ENCODE measurements at places on chromosomes 1 and 21.
A peak's percentile ranks its signal among the peaks of the same experiment; 100 is the strongest.

GRCh38 chr1:231177936-231178335 is 16.1 kb downstream of the TRIM67 start:
- no peak for DNase-seq

GRCh38 chr1:168772428-168773060 is 43.5 kb upstream of the DPT start:
- DNase-seq, result no peak

- DNase-seq, result no peak
These were observed 27.0 kb upstream of the SDHB start for GRCh38 chr1:17080880-17081279.

GRCh38 chr1:216766633-216767327 is 43.6 kb upstream of the ESRRG start:
- DNase-seq, result no peak

DNA sequence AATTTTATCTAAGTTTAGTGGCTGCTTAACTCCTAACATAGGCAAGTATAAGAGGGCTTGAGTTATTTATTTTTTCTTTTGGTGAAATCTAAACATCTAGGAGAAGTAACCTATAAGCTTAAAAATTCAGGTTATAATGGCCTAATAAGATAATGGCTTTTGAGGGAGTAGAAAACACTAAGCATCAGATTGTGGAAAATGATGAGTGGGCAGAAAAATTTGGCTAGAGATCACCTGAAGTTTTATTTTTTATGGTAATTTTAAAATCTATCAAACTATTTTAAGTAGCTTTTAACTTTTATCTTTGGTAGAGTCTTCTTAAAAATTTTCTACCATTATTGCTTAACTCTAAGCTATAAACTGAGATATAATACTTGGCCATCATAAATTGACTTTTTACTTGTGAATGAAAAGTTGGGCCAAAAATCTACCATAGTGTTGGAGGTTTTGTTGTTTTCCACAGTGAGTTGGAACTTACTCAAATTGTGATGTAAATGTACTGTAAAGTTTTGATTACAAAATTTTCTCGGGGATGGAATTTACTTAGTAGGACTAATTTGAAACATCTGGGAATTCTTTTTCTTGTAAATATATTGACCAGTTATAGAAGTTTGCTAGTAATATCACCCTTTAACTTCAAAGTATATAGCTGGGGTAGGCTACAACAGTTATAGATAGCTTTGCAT is 63.9 kb downstream of the USP25 start:
- DNase-seq, result no peak

- no peak for DNase-seq
These were observed 83.3 kb downstream of the MPZL1 start for GRCh38 chr1:167805041-167805556.

DNA sequence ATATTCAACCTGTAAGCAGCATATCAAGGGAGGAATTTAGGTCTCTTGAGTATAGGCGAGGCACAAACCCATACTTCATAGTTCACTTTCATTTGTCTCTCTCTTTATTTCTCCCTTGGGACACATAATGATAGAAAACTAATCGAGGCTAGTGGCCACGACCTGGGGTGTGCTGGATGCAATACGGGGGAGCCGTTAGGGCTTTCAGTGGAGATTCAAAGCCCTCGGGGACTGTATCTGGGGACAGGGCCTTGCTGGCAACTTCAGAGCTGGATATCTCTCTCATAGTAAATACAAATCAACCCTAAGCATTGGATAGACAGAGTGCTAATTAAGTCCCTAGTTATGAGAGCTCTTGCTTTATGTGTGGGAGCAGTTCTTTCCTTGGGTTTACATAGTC is 36.9 kb upstream of the SLC22A15 start:
- no peak for DNase-seq

GRCh38 chr1:70720109-70720508 is 309.0 kb downstream of the CTH start:
- DNase-seq, result no peak

DNA sequence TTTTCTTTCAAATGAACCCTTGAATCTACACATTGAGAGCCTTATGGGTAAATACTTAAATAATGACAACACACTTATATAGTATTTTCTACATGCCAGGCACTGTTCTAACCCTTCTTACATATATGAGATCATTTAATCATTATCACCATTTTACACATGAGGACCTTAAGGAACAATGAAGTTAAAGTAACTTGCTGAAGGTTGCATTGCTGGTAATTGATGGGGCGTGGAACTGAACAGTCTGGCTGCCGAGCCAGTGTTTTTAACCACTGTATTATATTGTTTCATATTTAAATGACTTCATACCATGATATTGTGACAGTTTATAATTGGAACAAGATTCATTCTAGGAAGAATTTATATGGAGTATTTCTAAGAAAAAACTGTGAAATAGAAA is 111.9 kb upstream of the TENT5C start:
- no peak for DNase-seq

GRCh38 chr1:7049913-7050625 is 264.8 kb downstream of the CAMTA1 start:
- DNase-seq, result no peak

GRCh38 chr1:45437323-45437722 is 53.6 kb downstream of the TESK2 start:
- DNase-seq, result no peak

DNA sequence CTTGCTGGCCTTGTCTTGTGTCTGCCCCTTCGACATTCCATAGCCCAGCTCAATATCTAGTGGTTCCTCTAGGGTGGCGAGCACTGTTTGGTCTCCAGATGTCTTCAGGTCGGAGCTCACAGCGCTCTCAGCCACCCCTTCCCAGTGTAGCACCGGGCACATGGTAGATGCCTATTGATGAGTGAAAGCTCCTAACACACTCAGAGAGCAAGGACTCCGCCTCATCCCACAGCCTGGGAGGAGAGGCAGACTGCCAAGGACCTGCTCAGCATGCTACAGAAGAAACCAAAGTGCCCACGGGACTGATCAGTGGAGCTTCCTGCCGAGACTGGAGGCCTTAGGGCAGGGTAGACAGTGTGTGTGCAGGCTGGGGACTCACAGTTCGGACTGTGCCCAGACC is 10.9 kb downstream of the PCSK9 start:
- no peak for DNase-seq

DNA sequence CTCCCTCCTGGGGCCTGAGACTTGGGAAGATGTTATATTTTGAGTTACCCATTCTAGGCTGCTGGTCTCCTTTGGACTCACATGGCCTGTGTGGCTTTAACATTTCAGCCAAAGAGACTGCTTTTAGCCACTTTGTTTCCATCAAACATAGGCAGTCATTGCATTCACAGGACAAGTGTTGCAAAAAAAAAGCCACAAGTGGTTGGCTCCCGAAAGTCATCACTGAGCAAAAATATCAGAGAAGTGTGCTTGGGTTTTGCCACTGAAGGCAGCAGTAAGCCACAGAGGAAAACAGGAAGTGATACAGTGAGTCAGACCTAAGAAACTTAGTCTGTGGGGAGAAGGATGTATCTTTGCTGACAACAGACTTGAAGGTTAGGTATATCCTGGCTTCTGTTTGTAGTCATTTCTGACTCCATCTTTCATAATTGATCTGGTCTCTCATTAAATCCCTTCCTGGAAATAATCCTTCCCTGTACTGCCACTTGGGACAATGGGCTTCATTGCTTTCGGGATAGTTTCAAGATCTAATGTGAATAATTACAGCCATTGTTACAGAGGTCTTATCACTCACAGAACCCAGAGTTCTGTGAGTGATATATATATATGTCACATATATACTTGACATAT is 80.9 kb downstream of the COLGALT2 start:
- DNase-seq, result peak; percentile 31

DNA sequence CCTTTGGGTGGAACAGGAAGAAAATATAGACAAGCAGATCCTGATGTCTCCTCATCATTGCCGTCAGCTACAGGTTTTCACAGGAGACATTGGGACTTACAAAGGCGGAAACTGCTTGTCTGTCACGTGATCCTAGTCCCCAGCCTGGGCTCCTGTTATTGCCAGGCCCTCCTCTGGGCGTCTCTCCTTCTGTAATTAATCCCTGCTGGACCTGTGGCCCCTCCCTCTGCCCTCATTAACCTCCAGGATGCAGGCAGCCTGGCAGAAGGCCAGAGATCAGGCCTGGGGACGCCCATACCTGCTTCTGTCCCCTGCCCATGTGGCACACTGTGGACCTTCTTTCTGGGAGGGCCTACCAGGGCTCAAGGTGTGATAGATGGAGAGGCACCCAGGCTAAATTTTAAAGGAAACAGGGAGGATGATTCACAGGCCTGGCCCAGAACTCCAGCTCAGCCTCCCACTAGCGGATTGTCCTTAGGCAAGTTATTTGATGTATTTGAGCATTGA is 2.4 kb downstream of the S100A5 start:
- DNase-seq, result no peak

GRCh38 chr1:223301371-223301770 is 62.6 kb downstream of the SUSD4 start:
- no peak for DNase-seq

GRCh38 chr21:38175306-38175705 is 81.5 kb upstream of the KCNJ15 start:
- no peak for DNase-seq

GRCh38 chr1:206106328-206107167 is 10.6 kb downstream of the AVPR1B start:
- peak; percentile 41 for DNase-seq

- DNase-seq, result no peak
These were observed 49.1 kb downstream of the ADARB1 start for GRCh38 chr21:45123440-45123839.

- DNase-seq, result no peak
These were observed 6.2 kb upstream of the KIAA1614 start for GRCh38 chr1:180906511-180906910.

DNA sequence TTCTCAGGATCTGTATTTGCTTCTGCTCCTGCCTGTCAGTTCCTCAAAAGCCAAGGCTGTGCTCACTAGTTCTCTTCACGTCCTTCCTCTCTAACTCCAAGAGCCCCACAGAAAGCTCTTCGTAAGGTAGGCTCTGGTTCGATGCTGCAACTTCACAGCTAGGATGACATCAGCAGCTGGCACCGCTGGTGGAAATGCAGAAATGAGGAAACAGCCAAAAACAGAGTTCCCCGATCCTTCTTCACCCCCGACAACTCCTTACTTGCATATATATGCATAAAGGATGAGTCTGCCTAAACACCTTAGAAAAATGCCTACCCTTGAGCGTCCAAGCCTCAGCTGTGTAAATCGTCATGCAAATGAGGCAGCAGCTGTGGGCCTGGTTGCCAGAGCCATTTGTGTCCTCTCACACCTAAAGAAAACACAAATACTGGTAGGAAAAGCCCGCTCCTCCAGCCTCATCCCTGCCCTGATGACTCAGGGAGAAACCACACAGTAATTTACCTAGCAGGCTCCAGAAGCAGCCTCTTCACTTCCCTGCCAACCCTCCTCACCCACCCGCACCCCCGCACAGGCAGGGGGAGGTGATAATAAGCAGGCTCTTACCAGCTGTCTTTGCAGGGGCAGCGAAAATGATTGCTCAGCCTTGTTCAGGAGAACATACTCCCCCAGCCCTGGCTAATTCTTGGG is 28.2 kb downstream of the BATF3 start:
- no peak for DNase-seq

GRCh38 chr1:91020967-91021685 is 709 bp downstream of the ZNF644 start:
- DNase-seq, result peak; percentile 24

- no peak for DNase-seq
These were observed 179.0 kb downstream of the DSCAM start for GRCh38 chr21:40667967-40668366.

DNA sequence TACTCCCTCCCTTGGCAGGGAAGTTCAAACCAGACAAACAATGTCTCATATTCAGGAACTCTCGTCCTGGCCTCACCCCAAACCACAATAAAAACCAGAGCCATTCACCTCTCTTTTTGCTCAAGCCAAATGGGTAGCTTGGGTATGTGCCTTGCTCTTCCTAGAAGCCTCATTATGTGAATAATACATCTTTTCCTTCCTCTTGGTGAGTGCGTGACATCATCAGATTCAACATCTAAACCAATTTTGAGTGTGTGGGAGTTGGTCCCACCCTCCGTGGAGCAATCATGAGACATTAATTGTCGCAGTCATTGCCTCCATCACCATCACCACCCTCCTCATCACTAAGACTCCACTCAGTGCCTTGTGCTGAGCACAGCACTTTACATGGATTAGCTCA is 482.9 kb downstream of the PTPRU start:
- DNase-seq, result no peak

DNA sequence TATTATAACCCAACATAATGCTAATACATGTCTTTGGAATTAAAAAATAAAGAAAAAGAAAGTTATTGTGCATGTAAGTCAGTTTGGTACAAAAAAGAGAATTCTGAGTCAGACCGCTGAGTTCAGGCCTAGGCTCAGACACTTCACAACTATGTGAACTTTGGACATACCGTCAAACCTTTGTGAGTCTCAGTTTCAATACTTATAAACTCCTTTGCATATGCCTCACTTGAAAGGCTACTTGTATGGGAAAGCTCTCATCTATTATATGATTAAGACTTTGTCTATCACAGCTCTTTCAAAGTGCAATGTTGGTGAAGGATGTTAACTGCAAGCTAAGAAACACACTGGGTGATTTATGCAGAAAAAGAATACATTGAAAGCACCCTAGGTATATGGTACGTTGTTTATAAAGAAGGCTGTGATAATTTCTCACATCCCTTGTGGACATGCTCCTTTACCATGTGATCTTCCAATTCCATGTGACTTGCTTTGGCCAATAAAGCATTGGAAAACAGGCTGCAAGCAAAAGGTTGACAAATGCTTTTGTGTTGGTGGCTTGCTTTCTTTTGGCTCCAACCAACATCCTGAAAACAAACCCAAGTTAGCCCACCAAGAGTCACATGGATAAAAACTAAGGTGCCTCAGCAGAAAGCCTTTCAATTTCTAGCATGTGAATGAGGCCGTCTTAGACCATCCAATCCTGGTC is 49.6 kb downstream of the INTS7 start:
- DNase-seq, result no peak

DNA sequence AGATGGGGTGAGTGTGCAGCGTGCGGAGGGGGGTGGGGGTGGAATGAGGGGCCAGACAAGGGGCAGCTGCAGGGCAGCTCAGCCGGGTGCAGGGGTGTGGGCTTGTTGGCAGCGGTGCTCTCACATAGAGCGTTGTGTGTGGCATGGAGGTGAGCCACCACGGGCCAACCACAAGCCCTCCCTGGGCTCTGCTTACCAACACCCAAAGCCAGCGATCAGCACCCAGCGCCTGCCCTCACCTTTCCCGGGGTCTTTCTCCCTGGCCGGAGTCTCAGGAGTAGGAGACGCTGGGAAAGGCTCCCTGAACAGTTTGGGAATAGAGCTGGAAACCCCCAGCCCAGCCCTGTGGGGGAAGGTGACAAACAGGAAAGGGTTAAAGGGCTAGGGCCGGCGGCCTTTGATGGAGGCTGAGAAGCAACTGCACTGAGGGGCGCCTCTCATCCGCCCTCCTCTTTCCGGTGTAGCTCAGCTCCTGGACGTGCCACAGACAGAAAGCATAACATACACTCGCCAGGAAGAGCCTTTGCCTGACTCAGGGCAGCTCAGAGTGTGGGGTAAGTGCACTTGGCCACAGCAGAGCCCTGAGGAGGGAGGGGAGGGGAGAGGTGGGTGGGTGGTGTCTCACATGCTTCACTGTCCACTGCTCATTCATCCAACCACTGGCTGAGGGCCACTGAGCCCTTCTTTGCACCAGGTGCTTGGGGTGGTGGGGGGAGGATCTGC is 577 bp downstream of the IKBKE start:
- peak; percentile 11 for DNase-seq

- no peak for DNase-seq
These were observed 99.0 kb upstream of the BEND5 start for GRCh38 chr1:48875552-48876329.

GRCh38 chr1:178031856-178032320 is 62.0 kb upstream of the RASAL2 start:
- no peak for DNase-seq

- no peak for DNase-seq
These were observed 21.1 kb upstream of the ADGRB2 start for GRCh38 chr1:31785020-31785946.
